ENCODE measurements at places on chromosomes 13 and 19.
A peak's percentile ranks its signal among the peaks of the same experiment; 100 is the strongest.

DNA sequence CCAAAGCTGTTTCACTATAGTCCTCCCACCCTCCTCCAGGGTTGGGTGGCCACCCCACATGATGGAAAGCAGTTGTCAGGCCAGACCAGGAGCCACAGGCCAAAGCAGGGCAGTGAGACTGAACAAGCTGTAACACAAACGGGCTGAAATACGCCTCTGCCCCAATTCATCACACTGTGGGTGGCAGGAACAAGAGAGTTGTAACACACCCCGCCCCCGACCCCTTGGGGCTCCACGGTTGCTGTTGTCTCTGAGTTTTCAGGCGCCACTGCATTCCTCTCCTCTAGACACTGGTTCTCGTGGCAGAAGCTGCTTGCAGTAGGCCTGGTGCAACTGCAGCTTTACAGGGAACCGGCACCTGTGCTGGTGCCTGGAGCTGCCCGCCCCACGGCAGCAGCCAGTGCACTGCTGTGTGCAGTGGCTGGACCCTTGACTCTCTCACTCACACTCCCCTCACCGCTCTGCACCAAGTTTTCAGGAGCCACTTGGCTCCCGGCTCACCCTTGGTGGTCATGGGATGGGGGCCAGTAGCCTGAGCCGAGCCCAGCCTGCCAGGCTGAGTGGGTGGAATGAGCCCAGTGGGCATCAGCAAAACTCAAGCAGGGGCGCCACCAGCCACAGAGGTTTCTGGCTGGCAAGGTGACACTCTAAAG is 1314.5 kb upstream of the MIR17HG start:
- DNase-seq, result no peak

GRCh38 chr13:113846636-113847318 is 17.1 kb downstream of the GAS6 start:
- DNase-seq, result no peak

- no peak for DNase-seq
Observed at GRCh38 chr19:13615890-13616289, 109.6 kb upstream of the CACNA1A start.

- no peak for DNase-seq
Observed at GRCh38 chr13:28401303-28402056, 93.4 kb downstream of the FLT1 start.

- DNase-seq, result no peak
Observed at GRCh38 chr13:76129305-76130000, 493.3 kb downstream of the LMO7 start.

DNA sequence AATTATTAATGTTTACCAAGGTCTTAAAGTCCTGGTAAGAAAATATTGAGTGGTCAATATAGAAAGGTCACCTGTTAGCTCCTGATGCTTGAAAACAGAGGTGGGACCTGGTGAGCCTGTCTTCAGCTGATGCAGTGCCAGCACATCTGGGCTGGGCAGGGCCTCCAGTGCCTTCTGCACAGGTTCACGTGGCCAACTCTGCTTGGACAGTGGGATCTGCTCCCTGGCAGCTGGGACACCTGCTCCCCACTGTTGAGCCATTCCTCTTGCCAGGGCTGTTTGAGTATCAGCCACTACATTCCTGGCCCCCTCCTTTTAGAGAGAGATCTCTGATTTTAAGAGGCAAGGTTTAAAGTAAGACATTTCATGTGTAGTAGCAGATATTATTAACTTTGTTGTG is 135.0 kb downstream of the TM9SF2 start:
- DNase-seq, result no peak

GRCh38 chr13:37369616-37370015 is 229.0 kb downstream of the POSTN start:
- DNase-seq, result no peak

GRCh38 chr13:84399320-84400085 is 517.2 kb upstream of the SLITRK1 start:
- no peak for DNase-seq

GRCh38 chr19:54252243-54252642 is 4.8 kb downstream of the LILRB5 start:
- no peak for DNase-seq

DNA sequence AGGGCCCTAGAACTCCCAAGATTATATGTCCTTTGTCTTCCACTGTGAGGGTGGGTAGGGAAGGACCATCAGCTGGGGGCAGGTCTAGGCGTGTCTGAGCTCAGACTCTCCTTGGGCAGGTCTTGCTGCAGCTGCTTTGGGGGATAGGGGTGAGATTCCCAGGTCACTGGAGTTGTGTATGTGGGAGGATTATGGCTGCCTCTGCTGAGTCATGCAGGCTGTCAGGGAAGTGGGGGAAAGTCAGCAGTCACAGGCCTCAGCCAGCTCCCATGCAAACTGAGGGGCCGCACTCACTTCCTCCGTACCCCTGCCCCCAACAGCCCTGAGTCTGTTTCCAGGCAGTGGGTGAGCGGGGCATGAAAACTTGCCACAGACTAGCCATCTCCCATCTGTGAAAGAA is 600.8 kb downstream of the DIAPH3 start:
- DNase-seq, result no peak

DNA sequence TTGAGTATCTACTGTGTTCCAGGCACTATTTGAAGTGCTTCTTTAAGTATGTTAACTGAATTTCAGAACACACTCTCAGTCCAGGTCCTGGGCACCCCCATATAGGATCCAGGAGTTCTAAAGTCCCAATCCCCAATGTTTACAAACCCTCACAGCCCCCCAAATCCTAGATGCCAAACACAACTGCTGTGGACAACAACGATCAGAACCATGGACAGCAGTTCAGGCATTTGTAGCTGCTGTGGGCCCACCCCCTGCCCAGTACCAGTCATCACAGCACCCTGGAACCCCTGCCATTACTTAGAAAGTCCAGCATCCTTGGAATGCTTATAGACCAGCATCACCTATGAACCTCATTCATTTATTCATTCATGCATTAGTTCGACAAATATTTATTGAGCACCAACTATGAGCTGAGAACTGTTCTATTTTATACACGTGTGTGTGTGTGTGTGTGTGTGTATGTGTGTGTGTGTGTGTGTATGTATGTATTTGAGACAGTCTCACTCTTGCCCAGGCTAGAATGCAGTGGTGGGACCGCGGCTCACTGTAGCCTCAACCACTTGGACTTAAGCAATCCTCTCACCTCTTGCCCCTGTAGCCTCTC is 19.3 kb upstream of the SDHAF1 start:
- no peak for DNase-seq

GRCh38 chr19:4403005-4403761 is 743 bp downstream of the CHAF1A start:
- DNase-seq, result no peak

DNA sequence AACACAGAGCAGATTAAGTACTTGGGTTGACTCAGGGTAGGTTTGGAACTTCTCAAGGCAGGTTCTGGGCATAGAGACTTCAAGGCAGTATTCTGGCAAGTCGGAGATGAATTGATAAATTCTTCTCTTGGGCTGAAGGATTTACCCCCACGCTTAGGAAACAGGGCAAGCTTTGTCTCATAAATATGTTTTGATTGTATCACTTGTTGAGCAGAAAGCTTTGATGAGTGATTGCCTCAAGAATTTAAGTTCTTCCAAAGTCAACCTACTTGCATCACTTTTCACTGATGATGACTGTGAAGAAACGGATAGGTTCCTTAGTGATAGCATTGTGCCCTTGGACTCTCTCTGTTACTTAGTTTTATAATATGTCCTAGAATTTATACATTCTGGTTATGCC is 258.6 kb upstream of the DACH1 start:
- DNase-seq, result no peak

DNA sequence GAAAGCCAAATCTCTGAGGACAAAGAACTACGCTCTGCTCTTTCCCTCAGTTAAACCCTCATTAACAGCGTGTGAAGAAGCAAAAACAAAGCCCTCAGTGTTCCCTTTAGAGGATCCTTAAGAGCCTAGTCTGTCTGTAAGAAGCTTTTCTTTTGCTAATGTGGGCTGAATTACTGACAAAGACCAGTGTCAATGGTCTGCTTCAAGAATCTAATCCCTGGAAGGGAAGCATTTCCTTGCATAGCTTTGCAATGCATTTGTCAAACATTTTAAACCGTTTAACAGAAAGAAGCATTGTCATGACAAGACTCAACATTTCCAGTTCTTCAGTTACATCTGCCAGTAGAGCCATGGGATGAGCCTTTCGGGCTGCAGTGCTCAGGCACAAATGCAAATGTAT is 64.9 kb downstream of the EDNRB start:
- DNase-seq, result no peak

DNA sequence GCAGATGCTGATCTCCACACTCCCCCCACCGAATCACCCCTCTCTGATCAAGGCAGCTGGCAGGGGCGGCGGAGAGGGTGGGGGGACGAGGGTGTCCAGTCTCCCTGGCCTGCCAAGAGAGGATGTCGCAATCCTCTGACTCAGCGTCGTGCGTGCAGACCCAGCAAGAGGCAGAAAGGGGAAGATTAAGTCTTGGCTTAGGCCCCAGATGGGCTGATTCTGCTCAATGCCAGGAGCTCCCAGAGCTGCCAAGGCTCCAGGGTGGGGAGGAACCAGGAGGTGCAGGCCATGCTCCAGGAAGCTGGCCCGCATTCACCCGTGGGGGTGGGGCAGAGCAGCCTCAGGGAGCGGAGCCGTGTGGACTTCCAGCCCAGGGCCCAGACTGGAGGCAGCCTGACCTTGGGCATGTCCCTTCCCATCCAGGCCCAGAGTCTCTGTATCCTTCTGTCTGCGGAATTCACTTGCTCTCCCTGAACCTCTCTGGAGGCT is 6.6 kb upstream of the BCL3 start:
- peak; percentile 43 for DNase-seq

Measured in stimulated activated CD4-positive, alpha-beta T cell treated with anti-CD3 and anti-CD28 coated beads, Interleukin-2, amount 100 ng/mL, for 24 hours (primary cell).